ENCODE measurements at places on chromosomes 12 and 14.

- no peak for DNase-seq
Observed at GRCh38 chr12:49133590-49133989, 2.4 kb upstream of the TUBA1B start.

GRCh38 chr14:74464785-74465184, 28.3 kb downstream of the NPC2 start:
- DNase-seq = no peak

DNA sequence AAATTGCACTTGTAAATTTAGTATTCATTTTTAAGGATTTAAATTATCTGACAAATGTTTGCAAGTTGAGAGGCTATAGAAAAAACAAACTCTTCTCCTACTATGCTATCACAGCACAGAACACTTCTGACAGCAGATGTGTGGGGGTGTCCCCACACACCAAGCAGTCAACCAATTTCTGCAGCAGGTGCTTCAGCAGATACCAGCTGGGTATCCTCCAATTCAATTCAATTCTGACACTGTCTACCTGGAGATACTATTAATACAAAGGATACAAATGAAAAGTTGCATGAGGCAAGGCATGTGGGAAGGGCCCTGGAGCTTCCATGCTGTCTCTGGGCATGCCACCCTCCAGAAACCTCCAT, 35.1 kb downstream of the PCNX1 start:
- DNase-seq = no peak

GRCh38 chr14:89336338-89336737, 80.7 kb downstream of the FOXN3 start:
- DNase-seq = no peak

DNA sequence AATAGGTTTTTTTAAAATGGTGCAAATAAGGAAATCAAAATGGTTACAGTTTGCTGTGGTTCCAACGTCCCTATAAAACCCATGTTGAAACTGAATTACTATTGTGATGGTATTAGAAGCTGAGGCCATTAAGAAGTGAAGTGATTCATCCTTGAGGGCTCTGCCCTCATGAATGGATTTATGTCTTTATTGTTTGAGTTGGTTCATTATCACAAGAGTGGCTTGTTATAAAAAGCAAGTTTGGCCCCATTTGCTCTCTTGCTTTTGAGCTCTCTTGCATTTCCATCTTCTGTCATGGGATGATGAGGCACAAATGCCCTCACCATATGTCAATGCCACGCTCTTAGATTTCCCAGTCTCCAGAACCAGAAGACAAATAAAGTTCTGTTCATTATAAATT, 62.3 kb downstream of the PRKD1 start:
- DNase-seq = no peak

- peak; percentile 19 for DNase-seq
Observed at GRCh38 chr14:65961004-65961403, 525.2 kb upstream of the CCDC196 start.

- no peak for DNase-seq
Observed at GRCh38 chr12:122851820-122852219, 16.6 kb downstream of the HIP1R start.

- DNase-seq = no peak
Observed at GRCh38 chr12:47394070-47394469, 311.8 kb downstream of the RPAP3 start.

GRCh38 chr12:100445081-100445481, 28.6 kb upstream of the NR1H4 start:
- DNase-seq = no peak

All from GM06990 (cell line).